Cardiac septum (tissue), 1 donor: ENCODE measurements at places on chromosomes 16 and 17.

GRCh38 chr16:56889206-56889605, 24.2 kb downstream of the SLC12A3 start:
- no peak for DNase-seq

DNA sequence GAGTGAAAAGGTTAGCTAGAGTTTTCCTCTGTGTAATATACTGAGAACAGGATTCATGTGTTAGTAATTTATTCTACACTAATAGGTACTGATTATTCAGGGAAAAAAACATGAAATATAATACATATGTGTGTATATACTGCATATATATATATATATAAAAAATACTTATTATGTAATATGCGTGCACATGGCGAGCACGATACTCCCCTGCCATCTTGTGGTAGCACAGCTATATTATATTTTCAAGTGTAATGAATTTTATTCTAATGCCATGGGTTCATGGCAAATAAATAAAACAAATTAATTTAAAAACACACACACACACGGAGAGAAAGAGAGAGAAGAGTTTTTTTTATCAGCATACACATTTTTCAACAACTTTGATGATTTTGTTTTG, 460.6 kb downstream of the KCNJ2 start:
- no peak for DNase-seq

- no peak for DNase-seq
Measured at GRCh38 chr16:22217890-22218730, 12.0 kb downstream of the EEF2K start.

GRCh38 chr16:29975811-29976511, 2.3 kb downstream of the TAOK2 start:
- peak; percentile 68 for DNase-seq

DNA sequence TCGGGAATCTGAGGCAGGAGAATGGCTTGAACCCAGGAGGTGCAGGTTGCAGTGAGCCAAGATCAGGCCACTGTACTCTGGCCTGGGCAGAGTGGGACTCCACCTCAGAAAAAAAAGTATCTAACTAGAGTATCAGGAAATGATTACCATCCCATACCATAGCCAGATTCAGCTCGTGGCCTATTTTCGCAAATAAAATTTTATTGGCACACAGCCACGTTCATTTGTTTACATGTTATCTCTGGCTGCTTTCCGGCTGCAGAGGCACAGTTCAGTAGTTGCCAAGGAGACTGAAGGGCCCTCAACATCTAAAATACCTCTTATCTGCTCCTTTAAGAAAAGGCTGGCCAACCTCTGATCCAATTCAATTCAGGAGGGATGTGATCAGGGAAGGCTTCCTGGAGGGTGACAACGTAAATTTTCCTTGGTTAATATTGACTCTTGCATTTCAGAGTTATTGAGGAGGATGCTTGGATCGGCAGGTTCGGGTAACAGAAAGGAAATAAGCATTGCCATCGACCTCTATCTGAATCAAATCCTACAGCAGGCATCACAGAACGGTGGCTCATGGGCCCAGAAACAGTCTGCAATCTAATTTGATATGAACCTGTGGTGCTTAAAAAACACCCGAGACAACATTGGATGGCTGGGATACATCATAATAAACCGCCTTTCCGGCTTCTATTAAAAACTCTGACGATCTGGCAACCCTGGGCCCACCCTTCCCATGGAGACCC, 73.8 kb downstream of the XYLT1 start:
- no peak for DNase-seq

DNA sequence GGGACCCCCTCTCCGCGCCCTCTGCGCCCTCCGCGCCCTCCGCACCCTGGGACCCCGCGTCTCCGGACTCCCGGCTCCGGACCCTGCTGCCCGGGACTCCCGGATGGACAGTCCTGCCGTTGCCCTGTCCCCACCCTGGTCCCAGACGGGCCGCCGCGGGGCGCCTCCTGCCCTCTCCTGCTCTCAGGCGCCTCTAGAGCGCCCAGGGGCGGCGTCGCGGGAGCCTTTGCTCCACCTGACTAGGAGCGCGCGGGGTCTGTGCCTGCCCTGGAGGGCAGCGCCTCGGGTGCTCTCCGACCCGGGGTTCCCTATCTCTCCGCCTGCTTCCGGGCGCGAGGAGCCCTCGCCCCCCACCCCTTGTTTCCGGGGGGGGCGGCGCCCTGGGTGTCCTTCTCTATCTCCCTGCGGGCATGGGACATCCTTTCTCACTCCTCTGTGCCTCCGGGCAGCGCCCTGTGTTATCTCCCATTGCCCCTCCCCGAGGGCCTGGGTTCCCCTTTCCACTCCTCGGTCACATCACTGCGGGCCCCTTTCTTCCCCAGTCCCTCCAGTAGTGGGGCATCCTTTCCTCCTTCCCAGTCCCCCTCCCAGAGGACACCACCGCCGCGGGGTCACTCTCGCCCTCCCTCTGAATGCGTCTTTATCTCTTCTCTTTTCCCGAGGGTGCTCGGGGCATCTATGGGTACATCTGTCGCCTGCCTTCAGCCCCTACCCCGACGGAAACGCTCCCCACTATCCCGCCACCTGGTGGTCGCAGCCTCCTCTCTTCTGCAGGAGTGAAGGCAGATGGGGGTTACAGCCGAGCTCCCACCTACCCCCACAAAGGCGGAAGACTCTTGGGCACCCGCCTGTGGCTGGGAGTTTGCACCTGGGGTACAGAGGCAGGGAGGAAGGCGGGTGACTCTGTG, 875 bp downstream of the PRKCB start:
- peak; percentile 83 for DNase-seq

DNA sequence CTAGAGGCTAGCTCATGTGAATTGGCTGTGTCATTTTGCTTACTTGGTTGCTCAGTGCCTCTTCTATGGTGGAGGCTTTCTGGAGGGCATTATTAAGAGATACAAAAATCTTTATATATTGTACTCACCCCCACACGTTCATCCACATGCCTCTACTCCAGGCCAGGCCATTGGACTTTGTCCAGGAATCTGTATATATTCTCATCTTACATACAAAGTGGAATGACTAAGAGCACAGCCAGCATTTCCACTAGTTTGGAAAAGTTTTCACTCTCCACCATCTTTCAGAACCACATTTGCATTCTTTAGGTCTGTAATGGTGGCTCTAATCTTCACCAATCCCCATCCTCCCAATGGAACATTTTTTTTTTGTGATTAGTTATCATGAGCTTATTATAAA, 4.8 kb upstream of the GLG1 start:
- DNase-seq: no peak

GRCh38 chr17:41651625-41652460, 27.5 kb upstream of the KRT17 start:
- no peak for DNase-seq

GRCh38 chr16:3465301-3465700, 21.8 kb downstream of the NAA60 start:
- DNase-seq: no peak

DNA sequence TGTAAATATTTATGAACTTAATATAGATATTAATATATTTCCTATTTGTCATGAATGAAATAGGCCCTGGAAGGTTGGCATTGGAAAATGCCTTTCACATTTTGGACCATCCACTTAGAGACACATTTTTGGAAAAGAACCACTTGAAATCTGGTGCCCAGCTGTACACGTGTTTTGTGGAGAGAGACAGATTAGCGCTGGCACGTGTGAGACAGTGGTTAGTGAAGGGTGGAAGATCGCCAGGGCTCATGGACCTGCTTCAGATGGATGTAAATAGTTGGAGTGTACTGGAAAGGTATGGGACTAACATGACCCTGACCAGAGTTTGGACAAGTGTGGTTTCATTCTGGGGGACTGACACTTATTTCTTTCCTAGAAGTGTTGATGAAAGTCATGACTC, 222.9 kb downstream of the PRKCA start:
- DNase-seq: no peak

GRCh38 chr17:9239246-9239792, 218.0 kb downstream of the NTN1 start:
- DNase-seq: no peak

DNA sequence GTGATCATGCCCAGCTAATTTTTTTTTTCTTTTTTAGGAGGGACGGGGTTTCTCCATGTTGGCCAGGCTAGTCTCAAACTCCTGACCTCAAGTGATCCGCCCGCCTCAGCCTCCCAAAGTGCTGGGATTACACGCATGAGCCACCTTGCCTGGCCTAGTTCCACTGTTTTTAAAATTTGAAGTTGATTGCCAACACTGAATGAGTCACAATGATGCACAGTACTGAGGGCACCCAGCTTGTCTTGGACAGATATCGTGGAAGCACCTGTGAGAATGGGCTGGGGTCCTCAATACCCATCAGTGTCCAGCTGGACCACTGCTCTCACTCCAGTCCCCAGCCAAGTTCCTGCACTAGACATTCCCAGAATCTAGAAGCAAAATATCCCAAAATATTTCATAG, 2.5 kb downstream of the KNOP1 start:
- peak; percentile 36 for DNase-seq

DNA sequence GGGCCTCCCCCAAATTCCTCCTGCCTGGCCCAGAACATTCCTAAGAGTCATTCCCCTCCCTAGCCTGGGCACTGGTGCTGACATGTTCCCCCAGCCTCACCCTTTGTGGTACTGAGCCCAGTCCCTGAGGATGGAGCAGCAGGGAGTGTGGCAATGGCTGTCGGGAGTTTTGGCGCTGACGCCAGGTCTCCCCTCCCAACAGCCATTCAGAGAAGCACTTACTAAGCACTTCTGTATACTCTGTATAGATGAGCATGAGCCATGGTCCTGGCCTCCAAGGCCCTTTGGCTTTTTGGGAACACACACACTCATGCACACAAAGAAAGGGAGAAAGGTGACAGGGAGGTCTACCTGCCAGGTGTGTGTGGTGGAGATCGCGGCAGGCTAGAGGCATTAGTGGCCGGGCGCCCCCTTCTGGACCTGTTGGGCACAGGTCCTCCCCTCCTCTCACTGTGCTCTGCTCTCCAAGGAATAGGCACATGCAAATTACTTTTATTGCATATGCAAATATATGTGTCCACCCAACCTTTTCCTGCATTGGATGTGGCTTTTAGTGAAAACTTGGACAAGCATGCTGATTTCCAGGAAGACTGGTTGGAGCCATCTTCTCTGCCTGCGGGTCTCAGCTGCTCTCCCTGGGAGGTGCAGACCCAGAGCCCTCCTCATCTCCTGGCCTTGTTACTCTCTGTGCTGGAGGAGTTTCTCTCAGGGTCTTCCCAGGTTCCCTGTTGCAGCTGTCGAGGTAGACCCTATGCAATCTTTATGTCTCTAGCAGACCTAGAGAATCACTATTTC, 17.4 kb upstream of the C17orf107 start:
- DNase-seq: no peak
